Endothelial cell of coronary artery (primary cell): ENCODE measurements at places on chromosomes 13 and 19. TPM values are rescaled to one million over a fixed set of nuclear protein-coding genes. Genes with fewer than 3 reads are reported as not detected.

ACER1 gene
- not detected in 2 replicates for total RNA-seq

KCNJ14 gene
- total RNA-seq: 0.36 and 0.75 TPM in 2 replicates

PNMA8A gene
- 2.4 and 4.4 TPM in 2 replicates for total RNA-seq

CLDND2 gene
- 0.18 TPM in 1 of 2 replicates, not detected in the other for total RNA-seq
